ENCODE measurements at places on chromosomes 13 and 19.

GRCh38 chr13:20340759-20341171 lies 108.6 kb upstream of the GJB6 start:
- no peak for DNase-seq

GRCh38 chr13:35793823-35794222 lies 317.3 kb upstream of the MAB21L1 start:
- DNase-seq, result no peak

- DNase-seq, result no peak
Measured at GRCh38 chr13:76971851-76972829, 19.7 kb upstream of the CLN5 start.

- no peak for DNase-seq
Measured at GRCh38 chr13:44117816-44118215, 238.1 kb downstream of the LACC1 start.

GRCh38 chr13:107251341-107251740 lies 683.4 kb upstream of the ARGLU1 start:
- DNase-seq, result no peak

DNA sequence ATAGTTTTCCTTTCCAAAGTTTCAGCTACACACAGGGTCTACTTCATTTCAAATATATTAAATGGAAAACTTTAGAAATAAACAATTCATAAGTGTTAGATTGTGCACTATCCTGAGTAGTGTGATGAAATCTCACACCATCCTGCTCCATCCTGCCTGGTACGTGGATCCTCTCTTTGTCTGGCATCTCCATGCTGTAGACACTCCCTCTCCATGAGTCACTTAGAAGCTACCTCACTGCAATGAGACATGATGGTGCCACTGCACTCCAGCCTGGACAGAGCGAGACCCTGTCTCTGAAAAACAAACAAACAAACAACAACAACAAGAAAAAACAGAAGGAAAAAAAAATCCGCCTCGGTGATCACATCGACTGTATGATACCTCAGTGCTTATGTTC lies 191.8 kb downstream of the PCCA start:
- DNase-seq, result no peak

Data from activated CD4-positive, CD25-positive, alpha-beta regulatory T cell (primary cell).